ENCODE measurements at places on chromosomes 7 and 10. TPM values are rescaled to one million over a fixed set of nuclear protein-coding genes. Genes with fewer than 3 reads are reported as not detected.

The MET gene
- 0.55 TPM for total RNA-seq

The HMX3 gene
- not detected for total RNA-seq

The TMEM270 gene
- total RNA-seq: not detected

The AKR1C8 gene
- total RNA-seq: not detected

DNA sequence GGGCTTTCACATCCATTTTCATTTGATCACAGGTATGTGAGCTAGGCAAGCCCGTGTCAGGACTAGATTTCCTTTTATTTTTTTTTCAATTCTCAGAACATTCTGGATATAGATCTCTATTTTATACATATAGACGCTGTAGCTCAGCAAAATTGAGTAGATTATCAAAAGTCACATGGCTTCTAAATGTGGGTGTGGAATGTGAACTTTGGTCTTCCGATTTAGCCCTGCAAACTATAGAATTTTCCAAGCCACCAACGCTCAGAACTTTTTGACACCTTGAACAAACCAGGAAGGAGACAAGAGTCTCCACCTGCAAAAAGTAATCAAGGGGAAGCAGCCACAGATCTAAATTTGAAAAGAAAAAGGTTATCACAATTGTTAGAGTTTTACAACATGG, 15.9 kb upstream of the FFAR4 start:
- DNase-seq: no peak

- DNase-seq: no peak
Observed at GRCh38 chr10:3858051-3858845, 73.2 kb upstream of the KLF6 start.

DNA sequence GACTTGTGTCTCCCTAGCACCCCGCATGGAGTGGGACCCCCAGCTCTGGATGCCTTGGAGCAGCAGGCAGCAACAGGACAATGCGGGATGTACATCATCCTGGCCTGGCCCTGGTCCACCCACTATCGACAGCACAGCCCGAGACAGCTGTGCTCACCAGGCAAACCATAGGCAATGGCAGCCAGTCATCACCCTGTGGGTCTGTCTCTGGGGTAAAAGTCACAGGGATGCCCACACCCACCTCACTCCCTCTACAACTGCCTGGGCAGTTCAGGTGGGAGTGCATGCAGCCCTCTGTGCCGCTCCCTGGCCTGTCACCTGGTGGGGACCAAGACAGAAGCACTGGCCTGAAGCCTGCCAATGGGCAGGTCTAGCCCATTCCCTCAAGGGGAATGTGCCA, 147.8 kb downstream of the GRID1 start:
- no peak for DNase-seq

- DNase-seq: no peak
Observed at GRCh38 chr10:74575912-74576311, 250.5 kb upstream of the KAT6B start.

DNA sequence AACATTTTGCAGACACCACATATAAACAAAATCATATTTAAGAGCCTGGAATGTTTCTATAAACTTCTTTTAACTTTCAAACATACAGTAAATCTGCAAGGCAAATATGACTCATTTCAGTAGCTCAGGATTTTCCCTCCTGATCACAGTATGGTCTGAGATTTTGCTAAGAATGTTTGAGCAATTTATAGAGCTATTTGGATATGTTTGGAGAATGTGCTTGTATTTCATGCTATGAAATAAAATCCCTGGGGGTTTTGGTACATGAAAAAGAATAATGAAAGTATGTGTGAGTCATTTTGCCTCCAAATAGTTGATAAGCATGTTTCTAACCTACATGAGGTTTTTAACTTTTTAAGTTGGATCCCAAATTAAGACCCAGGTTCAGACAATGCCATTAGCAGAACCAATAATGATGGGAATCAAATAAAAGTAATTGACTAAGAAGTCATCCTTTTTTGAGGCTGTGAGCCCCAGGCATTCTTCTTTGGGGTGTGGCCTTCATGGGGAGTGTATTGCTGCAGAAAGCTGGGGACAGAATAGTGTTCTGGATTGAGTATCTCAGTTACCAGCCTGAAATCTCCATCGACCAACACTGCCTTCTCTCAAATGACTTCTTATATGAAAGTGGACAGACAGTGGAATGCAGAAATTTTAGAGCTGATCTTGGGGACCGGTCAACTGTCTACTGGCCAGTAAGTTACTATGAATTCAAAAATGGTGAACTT, 66.1 kb upstream of the AGBL3 start:
- no peak for DNase-seq
